ENCODE measurements at places on chromosomes 12 and 14.
A peak's percentile ranks its signal among the peaks of the same experiment; 100 is the strongest.

- DNase-seq = no peak
These were observed 22.5 kb upstream of the AKAP6 start for GRCh38 chr14:32306549-32306948.

DNA sequence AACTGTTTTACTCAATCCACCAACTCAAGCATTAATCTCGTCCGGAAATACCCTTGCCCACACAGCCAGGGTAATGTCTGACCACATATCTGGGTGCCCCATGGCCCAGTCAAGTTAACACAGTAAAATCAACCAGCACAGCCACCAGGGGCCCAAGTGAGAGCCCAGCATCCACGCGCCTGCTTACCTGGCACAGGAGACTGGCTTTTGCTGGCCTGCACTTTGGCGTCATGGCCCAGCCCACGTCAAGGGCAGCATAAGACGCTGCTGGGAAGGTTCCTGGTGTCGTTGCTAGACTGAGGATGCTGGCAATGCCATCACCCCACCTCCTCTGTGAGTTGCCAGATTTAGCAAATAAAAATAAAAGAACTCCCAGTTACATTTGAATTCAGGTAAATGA is 53.6 kb upstream of the BCL11B start:
- DNase-seq = no peak

DNA sequence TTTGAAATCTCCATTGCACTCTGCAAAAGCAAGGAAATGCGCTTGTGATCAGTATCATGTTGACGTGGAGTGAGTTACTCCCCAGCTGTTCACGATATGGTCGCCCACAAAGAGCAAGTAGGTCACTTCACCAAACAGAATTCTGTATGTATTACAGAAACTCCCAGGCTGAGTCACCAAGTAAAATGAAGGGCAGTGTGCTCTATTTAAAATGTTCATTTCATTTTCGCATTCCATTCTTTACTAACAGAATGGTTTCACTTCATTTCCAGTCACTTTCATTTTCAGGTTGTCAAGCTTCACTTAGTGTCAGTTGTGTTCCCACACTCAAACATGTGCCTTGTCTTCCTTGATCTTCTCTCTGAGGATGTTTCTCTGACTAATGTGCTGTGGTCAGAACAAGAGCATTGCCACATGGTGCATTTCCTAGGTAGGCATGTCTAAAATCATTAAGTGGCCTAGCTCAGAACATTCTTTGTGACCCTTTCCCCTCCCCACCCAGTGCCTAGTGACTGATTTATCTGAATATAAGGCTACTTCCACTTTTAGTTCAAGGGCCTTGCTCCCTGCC is 391.2 kb downstream of the RAD51B start:
- DNase-seq = peak; percentile 86

DNA sequence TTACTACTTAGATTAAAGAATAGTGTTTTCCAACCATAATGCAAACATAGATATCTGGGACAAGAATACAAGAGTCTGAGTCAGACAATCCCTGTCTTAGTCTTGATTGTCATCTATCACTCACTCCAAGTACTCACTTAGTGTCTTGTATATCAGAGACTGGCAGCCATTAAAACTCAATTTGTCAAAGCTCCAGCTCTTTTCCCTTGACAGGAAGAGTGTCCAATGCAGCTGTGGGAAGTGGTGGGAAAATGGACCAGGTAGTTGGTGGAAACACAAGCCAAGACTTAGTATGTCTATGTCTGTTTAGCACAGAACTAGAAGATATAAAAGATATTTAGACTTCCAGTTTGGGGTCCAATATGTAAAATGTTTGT is 271.6 kb upstream of the CLEC14A start:
- DNase-seq = no peak

- no peak for DNase-seq
These were observed 87.3 kb downstream of the SLC41A2 start for GRCh38 chr12:104870797-104871196.

DNA sequence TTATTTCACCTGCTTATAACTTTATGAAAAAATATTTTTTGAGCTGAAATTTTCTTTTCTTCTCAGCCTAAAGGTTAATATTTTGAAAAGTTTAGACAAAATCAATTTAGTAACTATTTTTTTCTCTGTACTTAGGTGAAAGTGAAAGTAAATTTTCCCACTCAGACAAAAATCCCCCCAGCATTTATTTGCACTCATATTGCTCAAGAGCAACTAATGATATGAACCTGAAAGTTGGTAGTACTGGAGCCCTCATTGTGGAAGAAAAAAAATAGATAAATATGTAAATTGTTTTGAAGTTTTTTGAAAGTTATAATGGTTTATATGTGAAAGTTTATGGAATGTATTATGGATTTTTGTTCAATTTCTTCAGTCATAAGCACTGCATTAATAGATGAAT is 1005.9 kb upstream of the ATXN7L3B start:
- DNase-seq = no peak

Measured in GM04504 (cell line).